ENCODE measurements at places on chromosomes 1 and 21.

- peak; percentile 37 for DNase-seq
Observed at GRCh38 chr1:19208710-19209438, 1.2 kb downstream of the UBR4 start.

DNA sequence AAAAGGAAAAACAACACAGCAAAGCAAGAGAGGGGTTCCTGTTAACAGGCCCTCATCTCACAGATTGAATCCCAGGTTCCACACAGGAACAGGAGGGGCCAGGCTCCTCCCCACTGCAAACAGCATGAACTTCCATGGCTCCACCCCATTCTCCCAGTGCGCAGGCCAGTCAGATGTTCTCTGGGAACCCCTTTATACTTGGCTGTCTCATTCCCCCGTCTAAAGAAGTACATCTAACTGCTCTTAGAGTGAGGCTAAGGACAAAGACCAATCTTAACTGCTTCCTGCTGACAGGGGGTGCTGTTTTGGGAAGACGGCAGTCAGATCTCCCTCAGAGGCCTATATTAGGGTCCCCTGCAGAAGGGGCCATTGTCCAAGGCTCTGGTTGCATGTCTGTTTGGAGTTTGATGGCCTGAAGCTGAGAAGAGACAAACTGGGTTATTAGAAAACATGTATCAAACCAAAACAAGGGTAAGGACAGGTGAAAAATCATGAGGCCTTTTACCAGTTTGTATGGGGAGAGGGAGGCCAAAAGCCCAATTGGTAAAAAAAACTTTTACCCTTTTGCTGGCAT is 10.5 kb upstream of the NASP start:
- DNase-seq: no peak

DNA sequence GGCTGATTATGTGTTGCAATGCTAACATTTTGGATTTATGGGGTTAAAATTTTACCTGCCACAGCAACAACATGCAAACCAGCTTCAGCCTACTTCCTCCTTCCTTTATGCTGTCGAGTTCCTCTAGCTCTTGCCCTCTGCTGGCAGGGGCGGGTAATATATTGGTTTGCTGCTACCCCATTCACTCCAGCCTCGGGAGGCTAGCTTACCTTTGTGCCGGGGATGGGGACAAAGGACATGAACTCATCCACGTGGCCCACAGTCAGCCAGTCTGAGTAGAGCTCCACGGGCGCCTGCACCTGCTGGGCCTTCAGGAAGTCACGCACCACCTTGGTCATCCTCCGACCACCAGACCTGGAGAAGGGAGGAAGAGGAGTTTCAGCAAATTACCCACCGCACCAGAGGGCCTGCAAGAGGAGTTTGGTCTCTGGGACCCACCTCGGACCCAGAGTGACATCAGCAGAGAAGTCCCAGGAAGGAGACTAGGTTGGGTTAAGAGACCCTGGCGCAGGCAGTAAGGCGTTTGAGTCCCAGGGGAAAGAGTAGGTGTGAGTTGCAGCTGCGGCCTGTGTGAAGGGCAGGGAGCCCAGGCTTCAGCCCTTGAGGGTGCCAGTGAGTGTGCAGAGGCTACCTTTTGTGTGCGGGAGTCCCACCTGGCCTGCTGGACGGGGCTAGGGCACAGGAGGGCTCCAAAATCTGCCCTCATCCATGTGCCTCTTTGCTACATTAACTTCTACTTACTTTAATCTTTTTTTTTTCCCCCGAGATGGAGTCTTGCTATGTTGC is 21.8 kb upstream of the SDHB start:
- no peak for DNase-seq

- DNase-seq: no peak
Observed at GRCh38 chr1:65964123-65964522, 171.4 kb downstream of the PDE4B start.

- DNase-seq: no peak
Observed at GRCh38 chr1:231934797-231935196, 308.2 kb downstream of the DISC1 start.

GRCh38 chr21:14615359-14615974 is 69.4 kb upstream of the SAMSN1 start:
- no peak for DNase-seq

DNA sequence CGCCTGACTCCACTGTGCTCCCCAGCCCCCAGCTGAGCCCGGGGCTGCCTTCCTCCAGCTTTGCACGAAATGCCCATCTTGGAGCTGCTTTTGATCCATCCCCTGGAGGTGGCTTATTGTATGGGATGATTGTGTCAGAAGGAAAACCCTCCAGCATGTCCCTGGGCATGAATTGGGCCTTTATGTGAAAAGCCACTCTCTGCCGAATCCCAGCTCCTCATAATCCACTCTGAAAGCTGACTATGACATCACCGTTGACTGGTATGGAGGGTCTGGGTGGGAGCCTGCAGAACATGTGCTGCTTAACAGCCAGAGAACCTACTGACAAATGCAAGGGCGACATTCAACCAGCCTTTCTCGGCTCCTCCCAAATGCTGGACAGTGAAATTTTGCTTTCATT is 74.6 kb downstream of the NENF start:
- DNase-seq: no peak

GRCh38 chr1:151902858-151903257 is 6.5 kb downstream of the THEM4 start:
- no peak for DNase-seq

- DNase-seq: no peak
Observed at GRCh38 chr1:212291505-212292134, 6.4 kb downstream of the PPP2R5A start.

DNA sequence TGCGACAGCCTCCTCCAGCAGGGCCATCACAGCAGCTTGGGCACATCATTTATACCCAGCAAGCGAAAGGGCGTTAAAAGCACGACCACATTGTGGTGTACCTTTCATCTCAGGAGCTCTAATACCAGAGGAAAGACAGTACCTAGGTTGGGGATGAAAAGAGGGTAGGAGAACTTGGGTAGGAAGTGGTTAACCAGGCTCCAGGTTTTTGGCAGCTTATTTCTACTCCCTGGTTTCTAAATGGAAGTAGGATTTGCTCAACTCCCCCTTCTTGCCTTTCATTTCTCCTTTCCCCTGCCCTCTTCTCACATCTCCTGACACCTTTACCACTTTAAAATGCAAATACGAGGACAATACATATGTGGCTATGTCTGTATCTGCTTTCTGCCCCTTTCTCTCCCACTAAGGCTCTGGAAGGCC is 30.2 kb downstream of the FAM177B start:
- DNase-seq: no peak

DNA sequence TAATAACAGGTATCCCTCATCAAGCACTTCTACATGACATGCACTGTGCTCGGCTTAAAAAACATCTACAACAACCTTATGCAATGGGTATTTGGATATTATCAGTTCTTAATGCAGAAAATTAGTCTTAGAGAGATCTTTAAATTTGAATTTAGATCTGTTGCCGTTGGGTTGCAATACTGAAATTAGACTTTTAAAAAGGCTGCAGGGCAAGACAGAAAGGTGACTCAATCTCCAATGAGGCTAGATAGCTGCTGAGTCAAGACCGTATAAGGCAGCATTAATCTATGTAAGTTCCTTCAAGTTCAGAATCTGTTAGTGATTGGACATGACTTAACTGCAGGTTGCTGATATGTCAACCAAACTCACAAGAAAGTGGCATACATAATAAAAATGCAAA is 37.3 kb downstream of the OLFM3 start:
- DNase-seq: no peak

- no peak for DNase-seq
Observed at GRCh38 chr1:186375929-186376319, 286 bp downstream of the ODR4 start.

DNA sequence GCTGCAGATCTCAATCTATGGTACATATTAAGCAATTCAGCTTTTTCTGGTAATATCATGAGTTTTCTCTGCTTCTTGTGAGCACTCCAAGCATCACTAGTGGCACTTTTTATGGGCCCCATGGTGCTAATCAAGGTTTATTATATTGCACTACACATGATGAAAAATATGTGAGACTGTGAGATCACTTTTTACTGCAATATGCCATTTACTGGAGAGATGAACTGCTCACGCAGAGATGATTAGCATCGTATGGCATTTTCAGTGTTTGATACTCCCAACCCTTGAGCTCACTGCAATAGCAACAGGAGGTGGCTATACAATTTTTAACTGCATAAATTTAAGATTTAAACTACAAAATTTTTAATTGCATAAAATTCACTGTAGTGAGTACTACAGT is 8.7 kb upstream of the KCNK1 start:
- no peak for DNase-seq

DNA sequence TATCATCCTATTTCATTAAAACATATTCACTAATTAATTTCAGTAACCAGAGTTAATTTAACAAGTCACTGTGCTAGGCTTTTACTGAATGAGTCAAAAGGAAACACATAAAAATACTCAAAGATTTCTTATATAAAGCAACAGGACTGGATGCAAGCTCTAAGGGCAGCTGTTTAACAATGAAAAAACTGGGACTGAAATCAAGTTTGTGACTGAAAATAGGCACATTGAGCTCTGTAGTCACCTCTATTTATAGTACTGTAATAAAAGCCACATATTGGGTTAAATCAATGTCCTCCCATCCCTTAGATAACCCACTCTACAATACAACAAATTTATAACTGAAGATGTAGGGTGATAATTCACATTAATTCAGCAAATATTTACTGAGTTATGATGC is 52.4 kb downstream of the SMYD3 start:
- DNase-seq: no peak

- DNase-seq: no peak
Observed at GRCh38 chr1:1875932-1876331, 15.0 kb downstream of the GNB1 start.

DNA sequence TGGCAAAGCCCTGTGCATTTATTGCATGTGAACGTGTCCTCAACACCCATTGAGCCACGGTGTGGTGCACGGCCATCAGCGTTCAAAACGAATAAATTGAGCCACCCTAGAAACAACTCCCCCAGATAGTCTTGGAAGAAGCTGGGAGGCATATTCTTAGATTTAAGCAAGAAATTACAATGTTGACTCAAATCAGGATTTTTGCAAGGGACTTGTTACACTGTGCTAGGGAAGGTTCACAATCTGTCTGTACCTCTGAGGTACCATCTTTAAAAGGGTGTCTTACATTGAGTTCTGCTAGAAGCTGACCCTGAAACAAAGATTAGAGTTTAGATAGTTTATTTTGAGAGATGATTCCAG is 16.2 kb downstream of the CD247 start:
- DNase-seq: no peak

GRCh38 chr1:172708452-172708851 is 49.5 kb downstream of the FASLG start:
- DNase-seq: no peak

DNA sequence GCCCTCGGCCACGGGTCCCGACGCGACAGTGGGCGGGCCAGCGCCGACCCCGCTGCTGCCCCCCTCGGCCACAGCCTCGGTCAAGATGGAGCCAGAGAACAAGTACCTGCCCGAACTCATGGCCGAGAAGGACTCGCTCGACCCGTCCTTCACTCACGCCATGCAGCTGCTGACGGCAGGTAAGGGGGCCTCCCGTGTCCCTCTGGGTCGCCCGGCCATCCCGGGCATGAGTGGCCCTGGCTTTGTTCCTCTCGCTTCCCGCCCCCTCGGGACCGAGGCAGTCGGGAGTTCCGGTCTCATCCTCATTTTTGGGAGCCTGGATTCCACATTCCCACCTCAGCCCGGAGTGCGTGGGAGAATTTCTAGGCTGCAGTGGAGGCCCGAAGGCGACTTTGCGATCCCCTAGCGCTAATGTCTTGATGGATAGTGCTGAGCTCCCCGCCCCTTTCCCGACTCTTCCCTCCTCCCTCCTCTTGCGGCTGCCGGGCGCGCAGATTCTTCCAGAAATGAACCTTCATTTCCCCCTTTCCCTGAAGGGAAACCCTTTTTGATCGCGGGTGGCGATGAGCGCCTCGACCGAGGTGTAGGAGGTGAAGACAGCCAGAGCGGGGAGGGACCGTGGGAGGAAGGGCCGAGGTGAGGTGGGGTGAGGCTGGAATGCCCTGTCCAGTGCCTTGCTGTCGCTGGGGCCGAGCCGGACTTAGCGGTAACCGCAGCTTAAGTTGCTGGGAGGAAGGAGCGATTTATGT is 705 bp downstream of the KHDRBS1 start:
- DNase-seq: no peak

GRCh38 chr1:114274621-114275317 is 121.1 kb upstream of the SYT6 start:
- no peak for DNase-seq

GRCh38 chr1:38773483-38773882 is 86.1 kb downstream of the RRAGC start:
- DNase-seq: no peak

GRCh38 chr1:199780948-199781670 is 246.4 kb upstream of the NR5A2 start:
- DNase-seq: no peak

DNA sequence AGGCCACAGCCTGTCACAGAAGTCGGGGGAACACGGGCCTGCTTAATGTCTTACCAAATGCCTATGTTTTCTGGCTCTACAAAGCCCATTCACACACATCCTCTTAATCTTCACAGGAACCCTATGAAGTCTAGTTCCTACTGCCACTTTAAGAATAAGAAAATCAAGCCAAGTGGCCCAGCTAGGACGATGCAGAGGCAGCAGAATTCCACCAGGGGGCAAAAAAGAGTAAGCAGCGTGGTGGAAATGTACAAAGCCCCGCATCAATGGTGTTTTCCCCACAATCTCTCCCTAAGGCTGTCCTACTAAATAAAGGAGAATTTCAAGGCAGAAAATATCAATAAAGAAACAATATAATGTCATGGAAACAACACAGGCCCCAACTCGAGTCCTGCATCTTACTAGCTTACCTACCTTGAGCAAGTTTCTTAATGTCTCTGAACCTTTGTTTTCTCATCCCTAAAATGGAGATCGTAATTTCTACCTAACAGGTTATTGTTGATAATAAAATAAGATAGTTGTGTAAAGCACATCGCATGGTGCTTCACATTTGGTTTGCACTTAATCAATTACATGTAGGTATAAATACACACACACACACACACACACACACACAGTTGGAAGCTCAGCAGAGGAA is 21.4 kb downstream of the SEC16B start:
- DNase-seq: peak; percentile 34

- no peak for DNase-seq
Observed at GRCh38 chr1:199242147-199242546, 603.3 kb downstream of the PTPRC start.

DNA sequence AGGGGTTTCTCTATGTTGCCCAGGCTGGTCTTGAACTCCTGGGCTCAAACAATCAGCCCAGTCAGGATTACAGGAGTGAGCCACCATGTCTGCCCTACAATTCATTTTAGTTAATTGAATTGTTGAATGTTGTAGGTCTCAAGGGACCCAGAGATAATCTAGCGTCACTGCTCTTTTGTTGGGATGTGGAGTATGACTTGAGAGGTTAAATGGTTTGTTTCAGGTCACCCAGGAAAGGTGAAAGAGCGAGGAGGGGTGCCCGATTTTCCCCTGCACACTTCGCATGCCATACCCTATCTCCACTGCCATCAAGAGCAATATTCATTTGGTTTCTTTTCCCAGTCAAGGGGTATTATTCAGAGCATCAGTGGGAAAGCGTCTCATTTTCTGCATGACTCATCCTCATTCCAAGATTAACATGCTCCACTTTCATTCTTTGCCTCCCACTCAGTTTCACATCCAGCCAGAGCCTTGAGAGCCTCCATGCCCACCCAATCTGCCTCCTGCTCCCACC is 13.1 kb upstream of the SLC30A1 start:
- DNase-seq: no peak

- DNase-seq: no peak
Observed at GRCh38 chr1:97396463-97396862, 524.4 kb downstream of the DPYD start.

GRCh38 chr1:221841251-221841982 is 99.5 kb upstream of the DUSP10 start:
- DNase-seq: no peak
